ENCODE measurements at places on chromosomes 3 and 15.

DNA sequence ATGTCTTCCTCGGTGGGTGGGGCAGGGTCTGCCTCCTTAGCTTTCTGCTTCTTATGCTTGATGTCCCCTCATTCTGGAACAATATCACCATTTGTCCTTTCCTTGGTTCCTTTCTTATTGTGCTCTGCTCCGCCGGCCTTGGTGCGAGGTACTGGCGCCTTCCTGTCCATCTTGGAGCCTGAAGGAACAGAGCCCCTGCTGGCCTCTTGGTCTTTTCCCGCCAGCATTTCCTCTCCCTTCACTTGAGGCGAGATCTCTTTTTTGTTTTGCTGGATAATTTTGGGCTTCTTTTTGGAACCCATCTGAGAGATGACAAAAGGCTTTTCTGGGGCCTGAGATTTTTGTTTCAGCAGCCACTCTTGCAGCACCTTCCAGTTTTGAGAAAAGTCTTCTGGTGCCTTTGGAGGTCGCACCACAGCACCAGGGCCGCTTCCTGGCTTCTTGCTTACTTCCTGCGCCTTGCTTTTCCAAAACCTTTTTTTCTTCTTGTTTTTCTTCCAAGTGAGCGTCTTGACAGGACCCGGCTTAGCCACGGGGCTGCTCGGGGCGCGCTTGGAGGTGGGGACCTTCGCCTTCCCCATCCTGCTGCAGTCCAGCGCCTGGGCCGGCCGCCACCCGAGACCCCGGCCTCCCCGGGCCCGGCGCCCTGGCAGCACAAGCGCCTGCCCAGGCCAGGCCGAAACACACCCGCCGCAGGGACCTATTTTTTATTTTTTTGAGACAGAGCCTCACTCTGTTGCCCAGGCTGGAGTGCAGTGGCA is 127.1 kb downstream of the KLF13 start:
- no peak for DNase-seq

DNA sequence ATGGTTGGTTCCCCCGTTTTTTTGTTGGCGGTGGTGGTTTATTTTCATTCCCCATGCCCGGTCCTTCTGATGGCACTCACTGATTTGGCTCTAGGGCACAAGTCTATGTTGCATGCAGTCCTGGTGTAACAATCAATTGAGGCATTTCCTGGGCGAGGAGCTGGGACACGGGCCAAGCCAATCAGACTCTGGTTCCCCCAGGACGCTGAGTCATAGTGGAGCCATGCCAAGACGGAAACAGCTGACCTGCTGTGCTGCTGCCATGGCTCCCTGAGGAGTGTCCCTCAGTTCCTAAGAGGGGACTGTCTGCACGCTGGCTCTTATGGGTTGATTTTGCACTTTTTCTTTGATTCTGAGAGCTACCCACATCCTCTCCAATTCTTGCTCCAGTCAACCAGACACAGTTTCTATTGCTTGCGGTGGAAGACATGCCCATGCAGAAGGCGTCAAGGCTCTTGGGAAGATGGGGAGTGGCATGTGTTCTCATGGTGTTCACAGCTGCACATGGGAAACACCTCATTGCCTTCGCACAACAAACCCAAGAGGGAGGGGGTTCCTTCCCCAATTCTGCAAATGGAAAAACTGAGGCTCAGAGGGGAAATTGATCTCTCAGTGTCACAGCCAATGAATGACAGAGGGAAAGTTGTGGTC is 28.3 kb upstream of the ALDH1L1 start:
- DNase-seq, result peak; percentile 91

GRCh38 chr3:193464889-193465288 is 86.3 kb upstream of the ATP13A5 start:
- no peak for DNase-seq

GRCh38 chr15:66766282-66767230 is 64.5 kb downstream of the SMAD6 start:
- peak; percentile 44 for DNase-seq

GRCh38 chr15:35998663-35999602 is 453.0 kb upstream of the DPH6 start:
- no peak for DNase-seq

GRCh38 chr3:140204271-140204984 is 269.4 kb downstream of the CLSTN2 start:
- DNase-seq, result no peak

- DNase-seq, result peak; percentile 58
Observed at GRCh38 chr15:68252925-68253534, 23.5 kb upstream of the CLN6 start.

GRCh38 chr3:41324156-41324475 is 124.8 kb downstream of the CTNNB1 start:
- no peak for DNase-seq

DNA sequence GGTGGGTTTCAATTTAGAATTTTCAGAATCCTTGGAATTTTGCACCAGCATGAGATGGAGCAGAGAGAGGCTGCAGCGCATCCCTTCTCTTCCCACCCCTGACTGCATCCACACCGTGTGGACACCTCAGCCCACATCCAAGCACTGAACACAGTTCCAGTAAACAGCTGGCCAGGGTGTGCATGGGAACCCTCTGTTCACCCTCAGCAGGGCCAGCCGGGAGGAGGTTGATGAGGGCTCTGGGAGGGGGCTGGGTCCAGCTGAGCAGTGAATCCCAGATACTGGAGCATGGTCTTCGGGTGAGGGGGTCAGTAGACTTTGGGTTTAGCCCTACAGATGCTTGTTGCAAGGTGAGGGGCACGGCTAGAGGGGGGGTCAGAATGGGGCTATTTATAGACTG is 85.8 kb downstream of the RPLP1 start:
- no peak for DNase-seq
